ENCODE measurements at places on chromosomes 7 and 10. TPM values are rescaled to one million over a fixed set of nuclear protein-coding genes. Genes with fewer than 3 reads are reported as not detected.

DNA sequence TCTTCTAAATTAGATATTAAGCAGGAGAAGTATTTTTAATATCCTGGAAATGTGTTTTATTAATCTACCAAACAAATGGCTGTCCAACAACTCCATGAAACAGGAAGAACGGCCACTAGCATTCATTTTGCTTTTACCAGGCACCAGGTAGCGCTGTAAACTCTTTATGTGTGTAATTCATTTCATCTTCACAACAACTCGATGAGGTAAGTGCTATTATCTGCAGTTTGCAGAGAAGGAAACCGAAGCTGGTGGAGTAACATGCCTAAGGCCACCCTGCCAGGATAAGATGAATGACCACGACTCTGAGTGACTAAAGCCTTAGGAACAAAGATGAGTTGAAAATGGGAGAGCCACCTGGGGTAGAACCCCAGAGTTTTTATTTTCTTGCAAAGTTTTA is 101.2 kb downstream of the KIAA1217 start:
- no peak for DNase-seq

- no peak for DNase-seq
These were observed 10.8 kb downstream of the PIK3AP1 start for GRCh38 chr10:96709525-96709924.

DNA sequence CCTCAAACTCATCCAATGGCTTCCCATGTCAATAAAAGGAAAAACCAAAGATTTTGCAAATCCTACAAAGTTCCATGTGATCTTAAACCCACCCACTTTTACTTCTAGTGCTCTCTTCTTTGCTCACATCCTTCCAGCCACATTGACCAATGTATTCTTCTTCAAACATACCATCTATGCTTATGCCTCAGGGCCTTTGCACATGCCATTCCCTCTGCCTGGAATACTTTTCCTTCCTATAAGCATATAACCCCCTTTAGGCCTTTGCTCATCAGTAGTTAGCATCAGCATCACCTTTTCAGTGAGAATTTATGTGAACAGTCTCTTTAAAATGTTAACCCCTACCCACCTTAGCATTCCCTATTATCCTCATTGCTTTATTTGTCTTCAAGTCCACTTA is 11.0 kb upstream of the PCLO start:
- DNase-seq: no peak

DNA sequence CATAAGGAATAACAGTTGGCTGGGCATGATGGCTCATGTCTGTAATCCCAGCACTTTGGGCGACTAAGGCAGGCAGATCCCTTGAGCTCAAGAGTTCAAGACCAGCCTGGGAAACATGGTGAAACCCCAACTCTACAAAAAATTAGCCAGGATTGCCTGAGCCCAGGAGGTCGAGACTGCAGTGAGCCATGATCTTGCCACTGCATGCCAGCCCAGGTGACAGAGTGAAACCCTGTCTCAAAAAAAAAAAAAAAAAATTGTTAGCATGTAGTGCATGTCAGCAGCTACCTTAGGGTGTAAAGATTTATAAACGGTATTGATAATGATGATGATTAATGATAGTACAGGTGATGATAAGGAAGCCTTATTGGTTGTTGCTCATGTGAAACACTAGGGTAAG is 331.2 kb upstream of the FZD1 start:
- no peak for DNase-seq

DNA sequence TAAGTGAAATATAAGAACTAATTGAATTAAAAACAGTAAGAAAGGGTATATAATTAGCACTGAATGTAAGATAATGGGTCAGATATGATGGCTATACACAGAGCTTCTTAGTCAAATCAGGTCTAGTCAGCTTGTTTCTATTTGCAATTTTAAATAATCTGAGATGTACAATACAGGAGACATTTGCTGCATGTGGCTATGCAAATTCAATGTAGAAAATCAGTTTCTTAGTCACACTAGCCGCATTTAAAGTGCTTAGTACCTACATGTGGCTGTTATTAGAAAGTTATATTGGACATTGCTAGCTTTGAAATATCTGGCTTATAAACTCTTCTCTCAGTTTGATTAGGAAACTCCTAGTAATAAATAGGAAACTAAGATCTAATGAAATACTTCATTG is 25.3 kb downstream of the CCDC7 start:
- DNase-seq: no peak

GRCh38 chr10:29642990-29643389 is 8.2 kb upstream of the SVIL start:
- DNase-seq: no peak

DNA sequence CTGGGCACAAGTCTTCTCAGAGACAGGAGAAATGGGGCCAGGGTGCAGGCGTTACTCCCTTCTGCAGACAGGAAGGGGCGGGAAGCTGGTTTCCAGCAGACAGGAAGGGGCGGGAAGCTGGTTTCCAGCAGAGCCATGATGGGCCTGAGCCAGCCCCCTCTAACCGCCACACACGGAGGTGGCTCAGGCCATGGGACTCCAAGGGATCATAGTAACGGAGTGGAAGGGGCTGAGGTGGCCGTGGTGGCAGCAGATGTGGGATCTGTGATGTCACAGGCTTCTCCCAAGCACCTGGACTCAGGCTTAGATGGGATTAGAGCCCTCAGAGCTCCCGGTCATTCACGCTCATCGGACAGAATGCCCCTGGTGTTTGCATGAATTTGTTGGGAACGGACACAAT is 177.8 kb downstream of the USP6NL start:
- DNase-seq: no peak

The CYP2C8 gene
- 1.4 TPM for total RNA-seq

The FEZF1 gene
- not detected for total RNA-seq
